Left lobe of liver (tissue), 2 donors: ENCODE measurements at places on chromosomes 7 and 10. TPM values are rescaled to one million over a fixed set of nuclear protein-coding genes. Genes with fewer than 3 reads are reported as not detected.

- no peak for DNase-seq
Observed at GRCh38 chr7:22137466-22137865, 191.8 kb upstream of the CDCA7L start.

TAF5 gene
- 2.1 TPM for total RNA-seq

TMEM270 gene
- not detected for total RNA-seq

DNA sequence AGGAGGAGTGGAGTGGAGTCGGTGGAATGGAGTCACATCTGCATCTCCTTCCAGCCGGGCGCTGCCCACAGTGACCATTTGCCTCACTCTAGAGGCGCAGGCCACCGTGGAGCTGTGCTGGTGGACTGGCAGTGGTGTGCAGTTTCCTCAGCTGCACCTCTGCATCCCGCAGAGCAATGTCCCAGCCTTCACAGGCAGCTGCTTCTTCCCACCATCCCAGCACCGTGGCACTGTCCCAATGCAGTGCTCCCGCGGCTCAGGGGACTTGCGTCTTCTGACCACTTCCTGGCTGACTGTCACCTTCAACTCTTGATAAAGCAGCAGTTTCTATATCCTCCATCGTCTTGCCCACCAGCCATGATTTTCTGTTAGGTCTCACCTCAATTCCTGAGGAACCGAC lies 90.3 kb upstream of the SFMBT2 start:
- no peak for DNase-seq

GRCh38 chr10:30702860-30703259 lies 73.3 kb upstream of the LYZL2 start:
- DNase-seq: no peak

CALCR gene
- total RNA-seq: not detected

DNA sequence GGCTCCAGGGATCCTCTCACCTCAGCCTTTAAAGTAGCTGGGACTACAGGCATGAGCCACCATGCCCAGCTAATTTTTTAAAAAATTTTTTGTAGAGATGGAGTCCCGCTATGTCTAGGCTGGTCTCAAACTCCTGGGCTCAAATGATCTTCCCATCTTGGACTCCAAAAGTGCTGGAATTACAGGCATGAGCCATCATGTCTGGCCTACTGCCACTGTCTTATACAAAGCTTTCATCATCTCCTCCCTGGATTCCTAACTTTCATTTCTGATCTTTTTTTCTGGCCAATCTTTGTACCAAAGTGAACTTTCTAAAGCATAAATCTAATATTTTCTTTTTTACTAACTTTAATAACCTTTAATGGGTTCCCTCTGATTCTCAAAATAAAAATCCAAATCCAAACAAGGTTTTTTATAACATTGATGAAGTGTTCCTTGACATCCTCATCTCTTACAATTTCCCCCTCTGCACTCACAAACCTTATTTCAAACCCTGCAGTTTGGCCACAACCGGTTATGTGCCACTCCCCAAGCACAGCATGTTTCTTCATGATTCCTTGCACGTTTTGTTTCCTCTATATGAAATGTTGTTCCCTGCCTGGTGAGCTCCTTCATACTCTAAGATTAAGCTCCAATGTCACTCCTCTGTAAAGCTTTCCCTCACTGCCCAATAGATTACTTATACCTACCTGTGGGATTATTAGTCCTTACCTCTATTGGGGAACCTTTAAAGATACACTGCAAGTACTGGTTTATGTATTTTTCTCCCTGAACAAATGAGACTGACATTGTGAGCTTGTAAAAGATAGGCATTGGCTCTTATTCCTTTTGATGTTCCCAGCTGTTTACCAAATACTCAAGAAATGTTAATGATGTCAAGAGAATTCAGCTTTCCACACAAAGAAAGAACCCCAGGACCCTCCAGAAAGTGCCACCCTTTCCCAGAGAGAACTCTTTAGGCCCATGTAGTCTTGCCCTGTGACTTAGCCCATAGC lies 101.7 kb downstream of the HOXA1 start:
- DNase-seq: no peak

DNA sequence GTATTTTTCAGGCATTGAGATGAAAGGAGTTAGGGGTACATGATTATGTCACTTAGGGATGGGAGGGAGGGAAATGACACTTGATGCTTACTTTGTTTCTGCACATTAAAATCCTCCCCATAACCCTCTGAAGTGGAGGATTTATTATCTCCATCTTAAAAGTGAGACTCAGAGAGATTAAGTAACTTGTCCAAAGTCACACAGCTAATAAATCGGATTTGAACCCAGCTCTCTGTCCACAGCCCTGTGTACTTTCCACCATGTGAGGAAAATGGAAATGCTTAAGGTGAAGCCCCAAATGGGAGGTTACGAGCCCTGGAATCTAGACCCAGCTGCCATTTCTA lies 58.6 kb downstream of the HK1 start:
- no peak for DNase-seq

DNA sequence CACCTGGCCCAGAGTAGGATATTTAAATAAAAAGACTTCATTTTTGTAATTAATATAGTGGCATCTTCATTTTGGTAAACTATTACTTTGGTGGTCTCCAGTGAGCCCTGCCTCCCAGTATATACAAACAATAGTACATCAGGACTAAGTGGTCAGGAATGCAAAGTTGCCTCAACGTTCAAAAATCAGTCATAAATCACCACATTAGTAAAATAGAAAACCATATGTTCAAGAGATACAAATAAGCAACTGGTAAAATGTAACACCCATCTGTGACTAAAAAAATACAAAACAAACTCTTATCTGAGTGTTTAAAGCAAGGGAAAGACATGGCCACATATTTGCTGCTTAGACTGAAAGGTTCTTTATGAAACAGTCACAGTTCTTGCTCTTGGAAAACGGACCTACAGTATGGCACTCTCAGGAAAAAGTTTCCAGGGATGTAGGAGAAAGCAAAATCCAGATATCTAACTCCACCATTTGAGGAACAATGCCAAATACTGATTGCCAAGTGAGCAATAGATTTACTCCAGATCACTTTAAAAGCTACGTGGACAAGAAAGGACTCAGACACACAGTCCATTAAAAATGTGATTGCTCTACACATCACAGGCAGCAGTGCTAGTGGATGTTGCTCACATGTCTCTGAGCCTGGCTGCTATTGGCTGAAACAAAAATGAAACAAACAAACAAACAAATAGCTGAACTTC lies 15.1 kb upstream of the RHOBTB1 start:
- DNase-seq: no peak

MSMB gene
- total RNA-seq: not detected

DNA sequence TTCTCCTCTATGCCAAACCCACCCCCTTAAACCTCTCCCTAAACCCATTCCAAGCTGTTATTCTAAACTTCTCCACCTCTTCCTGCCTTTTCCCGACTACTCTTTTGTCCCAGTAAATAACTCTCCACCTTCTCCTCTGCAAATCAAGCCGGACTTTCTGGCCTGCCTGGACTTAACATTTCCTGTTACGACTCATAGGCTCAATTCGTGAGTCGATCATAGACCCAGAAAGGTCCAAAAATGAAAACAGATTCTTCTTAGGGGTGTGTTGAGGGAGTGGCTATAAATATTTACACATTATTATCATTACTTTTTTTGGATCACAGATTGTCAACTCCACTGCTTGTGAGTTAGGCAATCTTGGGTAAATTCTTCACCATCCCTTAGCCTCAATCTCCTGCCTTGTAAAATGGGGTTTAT lies 59.0 kb upstream of the HABP2 start:
- DNase-seq: no peak

HTR7 gene
- total RNA-seq: 0.10 TPM

ELN gene
- 8.1 TPM for total RNA-seq

DNA sequence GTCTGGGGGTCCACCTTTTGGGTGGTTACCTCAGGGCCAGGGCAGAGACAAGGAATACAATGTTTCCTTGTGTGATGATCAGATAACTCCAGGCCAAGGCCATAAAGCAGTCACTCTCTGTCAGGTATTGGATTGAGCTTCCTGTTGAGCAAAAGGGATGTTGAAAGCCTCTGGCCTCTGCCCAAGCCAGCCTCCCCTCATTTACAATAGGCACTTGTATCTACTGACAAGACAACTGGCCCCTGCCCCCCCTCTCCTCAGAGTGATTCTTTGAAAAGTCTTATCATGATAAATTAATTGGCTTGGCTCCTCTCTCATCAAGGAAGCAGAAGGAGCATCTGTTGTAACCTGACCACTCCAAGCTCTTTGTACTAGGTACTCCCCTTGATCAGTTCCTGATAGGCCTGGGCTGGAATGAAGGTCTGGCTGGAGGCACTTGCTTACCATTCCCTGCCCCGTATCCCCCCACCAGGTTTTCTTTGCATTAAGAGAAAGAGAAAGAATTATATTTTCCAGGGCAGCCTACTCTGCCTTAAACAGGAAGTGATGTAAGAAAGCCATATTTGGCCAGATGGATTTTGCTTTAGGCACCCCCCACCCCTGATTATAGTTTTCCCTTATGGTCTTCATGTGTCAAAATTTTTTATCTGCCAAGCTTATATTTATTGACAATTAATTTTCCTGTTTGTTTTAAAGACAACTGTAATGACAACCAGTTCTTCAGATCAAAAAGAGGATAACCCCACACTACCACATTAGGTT lies 42.1 kb upstream of the HPS1 start:
- no peak for DNase-seq

ZWINT gene
- total RNA-seq: 0.65 TPM

DNA sequence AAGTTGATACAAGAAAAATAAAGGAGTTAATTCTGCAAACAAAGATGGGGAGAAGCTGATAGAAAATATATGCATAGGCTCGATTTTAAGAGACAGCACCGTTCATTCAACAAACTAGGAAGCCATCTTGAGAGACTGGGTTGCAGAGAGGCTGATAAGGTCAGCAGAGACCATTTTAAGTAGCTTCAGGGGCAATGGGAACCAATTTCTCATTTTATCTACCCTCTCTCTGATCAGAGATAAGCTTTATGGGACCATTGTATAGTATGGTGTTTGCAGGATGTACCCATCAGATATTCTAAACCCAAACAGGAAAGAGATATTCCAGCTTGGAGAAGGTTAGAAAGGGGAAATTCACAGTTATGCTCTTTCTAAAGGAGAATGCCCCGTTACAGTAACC lies 499.5 kb downstream of the SORCS3 start:
- DNase-seq: no peak

EBLN1 gene
- not detected for total RNA-seq

DNA sequence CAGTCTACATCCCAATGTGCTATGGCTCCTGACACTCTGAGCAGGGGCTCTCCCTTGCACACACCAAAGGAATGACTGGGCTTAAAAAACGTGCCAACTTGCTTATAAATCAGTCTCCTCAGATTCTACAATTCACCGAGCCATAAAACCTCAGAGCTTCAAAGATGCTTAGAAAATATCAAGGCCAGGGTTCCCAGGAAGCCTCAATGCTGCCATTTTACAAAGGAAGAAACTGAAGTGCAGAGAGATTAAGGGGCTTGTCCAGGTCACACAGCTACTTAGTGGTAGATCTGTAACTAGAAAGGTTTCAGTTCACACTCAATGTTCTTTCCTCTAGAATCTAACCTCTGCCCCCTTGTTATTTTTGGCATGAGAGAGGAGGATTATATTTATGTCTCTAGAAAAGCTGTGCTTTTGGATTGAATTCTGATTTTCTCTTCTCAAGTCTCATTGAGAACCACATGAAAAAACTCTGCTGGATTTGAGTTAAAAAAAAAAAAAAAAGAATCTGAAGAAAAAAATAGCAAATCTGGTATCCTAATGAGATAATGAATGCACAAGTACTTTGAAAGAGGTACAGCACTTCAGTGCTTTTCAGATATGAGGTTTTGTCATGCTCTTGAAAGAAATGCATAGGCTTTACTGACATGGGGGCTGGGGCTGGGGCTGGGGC lies 22.3 kb upstream of the TSPAN33 start:
- DNase-seq: no peak

HTR5A gene
- not detected for total RNA-seq

DNA sequence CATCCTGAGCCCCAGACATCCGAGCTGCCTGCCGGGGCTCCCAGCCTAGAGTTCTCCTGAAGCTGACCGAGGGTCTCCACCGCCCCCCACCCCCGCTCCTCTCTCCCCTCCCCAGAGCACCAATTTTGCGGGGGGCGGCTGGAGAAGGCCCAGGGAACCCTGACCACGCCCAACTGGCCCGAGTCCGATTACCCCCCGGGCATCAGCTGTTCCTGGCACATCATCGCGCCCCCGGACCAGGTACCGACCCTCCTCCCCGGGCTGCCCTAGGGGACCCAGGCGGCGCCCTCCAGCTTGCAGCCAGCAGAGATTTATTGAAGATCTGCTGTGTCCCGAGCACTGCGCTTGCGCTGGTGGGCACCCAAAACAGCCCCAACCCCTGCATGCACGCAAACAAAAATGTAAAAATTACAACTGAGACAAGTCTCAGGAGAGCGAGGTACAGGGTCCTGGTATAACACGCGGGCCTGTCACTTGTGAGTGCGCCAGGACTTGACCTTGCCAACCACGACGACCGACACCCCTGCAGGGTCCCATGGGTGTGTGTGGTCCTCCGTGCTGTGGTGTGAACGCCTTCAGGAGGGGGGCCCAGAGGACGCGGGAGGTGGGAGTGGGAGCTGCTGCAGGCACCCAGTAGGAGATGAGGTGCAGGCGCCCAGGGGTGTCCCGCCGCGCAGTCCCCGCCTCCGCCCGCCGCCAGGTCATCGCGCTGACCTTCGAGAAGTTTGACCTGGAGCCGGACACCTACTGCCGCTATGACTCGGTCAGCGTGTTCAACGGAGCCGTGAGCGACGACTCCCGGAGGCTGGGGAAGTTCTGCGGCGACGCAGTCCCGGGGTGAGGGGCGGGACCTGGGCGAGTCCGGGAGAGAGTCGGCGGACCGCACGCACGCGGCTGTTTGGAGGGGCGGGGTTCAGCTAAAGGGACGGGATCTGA lies 3.1 kb downstream of the PCOLCE start:
- DNase-seq: peak; percentile 80

GRCh38 chr10:124875596-124875995 lies 66.3 kb upstream of the ZRANB1 start:
- no peak for DNase-seq

DNA sequence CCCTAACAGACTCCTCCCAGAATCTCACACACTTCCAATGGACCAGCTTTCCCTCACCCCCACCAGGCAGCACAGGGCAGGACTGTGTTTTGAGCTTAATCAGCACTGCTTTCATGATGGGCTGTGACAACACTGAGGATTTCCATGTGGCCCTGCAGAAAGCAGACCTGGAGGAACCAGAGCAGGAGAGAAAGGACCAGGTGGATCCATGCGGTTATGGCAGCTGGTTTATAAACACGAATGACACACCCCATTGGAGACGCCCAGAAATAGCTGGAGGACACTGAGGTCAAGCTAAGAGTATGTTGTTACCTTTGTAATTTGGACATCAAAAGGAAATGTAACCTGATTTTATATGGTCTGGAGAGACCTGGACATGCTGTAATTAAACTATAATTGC lies 31.7 kb upstream of the HERPUD2 start:
- DNase-seq: no peak

GRCh38 chr10:62133618-62134017 lies 135.0 kb downstream of the RTKN2 start:
- no peak for DNase-seq

- DNase-seq: no peak
Observed at GRCh38 chr7:133150760-133151159, 68.9 kb upstream of the CHCHD3 start.

LYZL1 gene
- not detected for total RNA-seq
